ENCODE measurements at places on chromosomes 3 and 15.
A peak's percentile ranks its signal among the peaks of the same experiment; 100 is the strongest.

DNA sequence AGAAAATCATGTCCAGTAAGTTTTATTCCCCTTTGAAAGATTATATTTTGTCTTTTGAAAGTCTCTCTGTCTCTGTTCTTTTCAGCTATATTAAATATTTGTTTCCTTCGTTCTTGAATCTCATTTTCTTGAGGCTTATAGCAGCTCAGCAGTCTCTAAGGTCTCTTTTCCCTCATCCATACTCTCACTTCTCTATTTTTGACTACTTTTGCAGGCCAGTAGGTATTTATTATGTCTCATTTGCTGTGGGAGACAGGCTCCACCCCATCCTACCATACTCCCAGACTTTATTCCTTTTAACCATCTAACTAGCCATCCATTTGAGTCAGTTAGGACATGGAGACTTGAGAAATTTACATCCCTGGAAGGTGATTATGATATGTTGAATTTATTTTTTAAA lies 71.0 kb downstream of the FILIP1L start:
- peak; percentile 44 for DNase-seq

GRCh38 chr15:69091654-69092053 lies 68.8 kb upstream of the GLCE start:
- DNase-seq: no peak

DNA sequence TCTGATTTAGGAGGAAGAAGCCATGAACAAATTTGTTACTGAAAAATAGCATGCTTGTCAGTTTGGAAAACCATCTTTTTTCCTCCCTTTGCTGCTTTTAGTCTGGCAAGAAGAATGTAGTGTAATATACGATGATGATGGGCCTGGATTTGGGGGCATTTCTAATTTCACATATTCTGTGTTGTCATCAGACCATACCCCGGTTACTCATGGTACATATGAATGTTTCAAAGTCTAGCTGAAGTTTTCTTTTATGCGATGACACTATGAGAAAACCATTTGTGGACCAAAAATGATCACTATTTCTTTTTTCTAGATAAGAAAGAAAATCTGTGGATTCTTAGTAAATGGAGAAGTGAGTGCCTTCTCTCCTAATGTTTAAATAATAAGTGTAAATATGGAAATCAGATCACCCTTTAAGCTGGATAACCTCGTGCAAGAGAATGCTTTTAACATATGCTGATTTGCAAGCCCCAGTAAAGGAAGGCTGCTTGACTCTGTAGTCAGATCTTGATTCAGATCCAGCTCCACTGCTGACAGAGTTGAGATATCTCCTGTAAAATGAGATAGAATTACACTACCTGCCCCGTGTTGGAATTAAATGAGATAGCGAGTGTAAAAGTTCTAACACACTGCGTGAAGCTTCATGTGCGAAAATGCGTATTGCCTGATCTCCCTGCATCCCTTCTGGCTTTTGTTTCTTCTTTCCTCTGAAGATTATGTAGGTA lies 3.0 kb downstream of the MEF2A start:
- DNase-seq: peak; percentile 71

DNA sequence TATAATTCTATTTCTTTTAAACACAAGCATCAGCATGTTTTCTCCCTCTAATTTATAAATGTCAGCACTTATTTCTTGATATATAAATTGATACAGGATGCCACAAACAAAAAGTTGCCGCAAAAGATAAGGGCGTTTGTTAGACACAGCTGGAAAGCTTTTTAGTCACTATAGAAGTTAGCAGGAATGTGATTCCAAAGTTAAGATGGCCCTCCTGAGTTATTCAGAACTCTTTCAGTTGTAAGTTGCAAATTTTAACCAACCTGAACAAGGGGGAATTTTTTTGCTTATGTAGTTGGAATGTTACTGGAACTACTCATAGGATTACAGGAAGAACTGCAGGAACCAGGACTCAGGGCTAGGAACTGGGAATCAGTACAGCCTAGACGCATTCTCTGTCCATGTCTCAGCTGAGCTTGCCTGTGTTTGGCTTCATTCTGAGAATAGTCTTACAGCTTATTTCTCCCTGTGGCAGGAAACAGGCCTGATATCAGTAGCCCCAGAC lies 166.3 kb downstream of the VGLL4 start:
- peak; percentile 97 for DNase-seq

GRCh38 chr3:193016437-193016901 lies 98.8 kb upstream of the MB21D2 start:
- no peak for DNase-seq

DNA sequence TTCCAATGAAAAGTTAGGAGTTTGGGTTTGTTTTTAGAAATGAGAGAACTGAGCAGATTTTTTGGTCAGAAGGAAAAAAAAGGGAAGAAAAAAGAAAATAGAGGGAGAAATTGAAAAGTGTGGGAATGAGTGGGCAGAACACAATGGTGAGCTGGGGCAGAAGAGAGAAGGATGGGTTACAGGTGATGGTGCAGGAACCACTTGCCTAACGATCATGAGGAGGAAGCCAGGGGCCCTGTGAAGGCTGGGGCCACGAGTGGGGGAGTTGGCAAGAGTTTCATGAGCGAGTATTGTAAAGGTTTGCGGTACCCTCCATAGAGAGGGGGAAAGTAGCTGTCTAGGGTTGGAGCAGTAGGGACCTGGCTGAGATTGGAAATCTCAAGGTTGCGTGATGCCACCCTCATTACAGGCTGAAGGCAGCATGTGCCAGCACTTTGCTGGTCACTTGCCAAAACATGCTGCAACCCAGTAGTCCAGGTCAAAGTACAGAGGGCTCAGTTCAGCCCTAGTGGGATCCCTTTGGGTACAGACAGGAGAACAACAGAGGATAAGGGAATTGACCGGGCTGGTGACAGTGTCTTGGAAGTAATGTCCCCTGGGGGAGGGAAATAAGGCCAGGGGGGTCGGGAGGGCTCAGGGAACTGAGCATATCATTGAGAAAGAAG lies 6.6 kb downstream of the IVD start:
- no peak for DNase-seq

Data from fibroblast of skin of back (primary cell).